ENCODE measurements at places on chromosomes 1 and 21.

DNA sequence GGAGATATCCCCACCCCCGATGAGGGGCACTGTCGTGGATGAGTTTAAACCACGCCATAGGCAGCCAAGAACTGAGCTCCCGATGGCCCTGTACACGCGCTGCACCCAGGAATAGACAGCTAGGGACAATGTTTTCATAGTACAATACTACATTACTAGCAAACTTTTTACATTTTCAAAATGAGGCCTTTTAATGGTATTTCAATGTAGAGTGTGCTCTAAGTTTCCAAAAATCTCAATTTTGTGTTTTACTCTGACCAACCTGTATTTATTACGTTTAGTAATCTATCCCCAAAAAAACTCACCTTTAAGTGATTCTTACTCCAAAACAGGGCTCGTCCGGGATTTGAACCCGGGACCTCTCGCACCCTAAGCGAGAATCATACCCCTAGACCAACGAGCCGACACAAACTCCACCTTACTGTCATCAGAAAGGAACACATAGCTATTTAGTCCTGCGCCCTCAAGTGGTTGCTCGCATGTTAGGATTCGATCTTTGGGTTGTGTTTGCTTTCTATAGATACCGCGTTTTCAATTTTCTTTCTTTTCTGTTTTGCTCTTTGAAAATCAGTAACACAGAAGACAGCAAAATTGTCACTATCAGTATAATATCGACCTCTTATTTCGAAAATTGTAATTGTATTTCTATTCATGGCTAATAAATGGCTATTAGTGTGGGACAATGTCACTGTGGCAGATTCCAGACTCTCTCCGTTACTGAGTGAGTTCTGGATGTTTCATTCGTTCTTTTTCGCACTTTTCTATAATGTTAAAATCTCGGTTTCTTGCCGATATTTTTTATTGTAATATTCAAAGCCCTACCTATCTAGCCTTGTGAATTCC is 6.4 kb upstream of the MPZL1 start:
- peak; percentile 82 for DNase-seq

DNA sequence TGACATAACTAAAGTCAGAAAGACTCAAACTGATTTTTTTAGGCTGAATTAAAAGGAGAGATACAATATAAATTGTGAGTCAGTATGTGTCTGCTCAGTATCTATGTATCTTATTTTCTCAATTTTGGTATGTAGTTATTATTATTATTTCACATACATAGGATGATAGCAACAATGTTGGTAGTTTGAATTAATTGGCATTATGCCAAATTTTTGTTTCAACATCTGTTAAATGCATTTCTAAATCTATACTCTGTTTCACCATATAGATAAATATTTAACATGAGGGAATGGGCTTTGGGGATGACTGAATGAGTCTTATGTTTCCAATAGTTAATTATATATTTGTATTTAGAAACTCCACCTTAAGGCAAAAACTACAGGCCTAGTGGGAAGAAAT is 12.6 kb upstream of the HMCN1 start:
- no peak for DNase-seq

DNA sequence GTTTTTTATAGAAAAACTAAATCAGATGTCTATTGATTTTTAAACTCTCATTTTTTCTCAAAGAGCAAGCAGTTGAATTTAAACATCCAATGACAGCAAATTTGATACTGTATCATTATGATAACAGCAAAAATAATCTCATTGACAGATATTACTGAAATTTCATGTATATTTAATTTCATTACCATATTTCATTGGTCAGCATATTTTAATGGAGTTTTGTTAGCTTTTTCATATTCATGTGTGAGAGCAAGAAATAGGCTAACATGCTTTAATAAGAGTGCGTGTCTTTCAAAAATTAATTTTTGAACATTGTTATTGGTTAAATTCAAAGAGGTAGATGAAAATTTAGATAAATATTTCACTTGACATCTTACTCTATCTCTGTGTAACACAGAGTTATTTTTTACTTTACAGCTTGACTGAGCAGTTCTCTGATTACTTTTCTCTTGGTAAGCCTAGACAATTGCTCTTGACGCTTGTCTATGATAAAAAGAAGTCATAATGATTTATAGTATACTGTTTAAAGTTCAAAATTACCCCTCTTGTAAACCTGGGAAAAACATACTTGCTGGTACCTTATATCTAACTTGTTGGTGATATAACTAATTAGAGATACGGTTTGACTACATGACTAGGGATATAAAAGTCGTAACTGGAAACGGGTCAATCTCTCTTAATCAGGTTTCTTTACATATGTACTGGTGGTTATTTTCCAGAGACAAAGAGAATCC is 732.3 kb upstream of the NCAM2 start:
- no peak for DNase-seq

DNA sequence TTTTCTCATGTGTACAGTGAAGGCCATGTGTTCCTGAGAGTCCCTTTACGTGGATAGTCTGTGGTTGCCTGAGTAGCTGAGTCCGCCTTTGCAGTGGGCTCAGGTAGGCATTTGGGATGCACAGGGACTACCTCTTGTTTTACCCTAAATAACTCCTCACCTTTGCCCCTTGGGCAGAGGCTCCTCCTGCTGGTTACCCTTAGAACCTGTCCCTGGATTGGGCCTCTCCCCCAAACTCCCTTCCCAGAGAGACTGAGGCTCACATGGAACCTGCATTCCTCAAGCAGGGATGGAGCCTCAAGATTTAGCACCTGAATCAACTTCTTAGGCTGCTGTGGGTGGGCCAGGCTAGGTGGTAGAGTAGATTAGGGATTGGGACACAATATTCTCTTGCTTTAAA is 111.7 kb downstream of the FOXD2 start:
- DNase-seq, result no peak

GRCh38 chr1:63821091-63822005 is 47.5 kb downstream of the ROR1 start:
- no peak for DNase-seq

GRCh38 chr1:92563457-92564216 is 76.9 kb upstream of the GFI1 start:
- DNase-seq, result no peak

DNA sequence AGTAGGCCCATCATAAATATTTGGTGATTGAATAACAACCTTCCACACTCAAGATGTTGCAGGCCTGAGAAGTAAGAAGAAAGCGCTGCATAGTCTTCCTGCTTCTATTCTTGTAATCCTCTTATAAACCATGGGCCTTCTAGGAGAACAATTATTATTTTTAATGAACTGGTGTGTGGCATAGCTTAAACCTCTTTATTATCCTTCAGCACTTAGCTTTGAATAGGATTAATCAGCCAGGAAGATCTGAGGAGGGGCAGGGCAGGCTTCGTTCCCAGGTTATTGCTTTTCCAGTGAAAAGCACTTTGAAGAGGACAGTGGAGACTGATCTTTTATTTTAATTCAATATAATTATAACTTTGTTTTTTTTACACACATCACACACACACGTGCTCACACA is 42.3 kb downstream of the KIF26B start:
- DNase-seq, result no peak

- peak; percentile 67 for DNase-seq
Observed at GRCh38 chr1:234322979-234323378, 50.3 kb upstream of the COA6 start.

DNA sequence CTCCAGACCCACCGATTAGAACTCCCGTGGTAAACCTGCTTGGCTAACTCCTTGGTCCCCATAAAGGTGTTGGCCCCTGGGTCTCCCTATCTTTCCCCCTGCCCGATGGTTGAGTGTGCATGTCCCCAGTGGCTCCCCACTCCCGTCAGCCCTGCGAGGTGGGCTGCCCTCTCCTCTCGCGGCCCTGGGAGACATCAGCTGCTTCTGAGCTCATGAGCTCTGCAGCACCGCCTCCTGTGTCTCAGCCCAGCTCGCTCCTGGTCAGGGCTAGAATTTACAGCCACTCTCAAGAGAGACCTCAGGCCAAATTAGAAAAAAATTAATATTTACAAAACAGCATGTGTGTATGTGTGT is 15.9 kb upstream of the ZBTB21 start:
- DNase-seq, result no peak

- no peak for DNase-seq
Observed at GRCh38 chr1:162605225-162605927, 26.9 kb upstream of the DDR2 start.

DNA sequence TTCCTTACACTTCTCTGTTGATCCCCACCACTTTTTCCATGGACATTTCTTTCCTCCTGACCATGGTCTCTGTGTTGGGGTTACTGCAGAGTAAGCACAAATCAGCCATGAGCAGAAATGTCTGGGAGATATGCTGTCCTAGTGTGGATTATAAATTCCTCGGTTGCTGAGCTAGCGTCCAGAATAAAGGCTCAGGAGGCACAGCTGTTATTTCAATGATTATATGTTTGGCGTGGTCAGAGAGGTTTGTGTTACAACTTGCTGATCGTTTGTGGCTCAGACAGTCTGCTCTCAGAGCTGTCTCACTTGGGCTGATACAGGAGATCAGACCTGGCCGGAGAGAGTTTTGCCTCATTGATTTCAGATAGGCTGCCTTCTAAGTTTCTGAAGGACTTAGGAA is 37.5 kb upstream of the LAMC2 start:
- no peak for DNase-seq

GRCh38 chr21:18913914-18914313 is 510.3 kb upstream of the TMPRSS15 start:
- no peak for DNase-seq

- DNase-seq, result no peak
Observed at GRCh38 chr21:43339668-43340067, 87.3 kb downstream of the SIK1 start.

GRCh38 chr1:6517435-6517851 is 26.0 kb upstream of the PLEKHG5 start:
- DNase-seq, result no peak

DNA sequence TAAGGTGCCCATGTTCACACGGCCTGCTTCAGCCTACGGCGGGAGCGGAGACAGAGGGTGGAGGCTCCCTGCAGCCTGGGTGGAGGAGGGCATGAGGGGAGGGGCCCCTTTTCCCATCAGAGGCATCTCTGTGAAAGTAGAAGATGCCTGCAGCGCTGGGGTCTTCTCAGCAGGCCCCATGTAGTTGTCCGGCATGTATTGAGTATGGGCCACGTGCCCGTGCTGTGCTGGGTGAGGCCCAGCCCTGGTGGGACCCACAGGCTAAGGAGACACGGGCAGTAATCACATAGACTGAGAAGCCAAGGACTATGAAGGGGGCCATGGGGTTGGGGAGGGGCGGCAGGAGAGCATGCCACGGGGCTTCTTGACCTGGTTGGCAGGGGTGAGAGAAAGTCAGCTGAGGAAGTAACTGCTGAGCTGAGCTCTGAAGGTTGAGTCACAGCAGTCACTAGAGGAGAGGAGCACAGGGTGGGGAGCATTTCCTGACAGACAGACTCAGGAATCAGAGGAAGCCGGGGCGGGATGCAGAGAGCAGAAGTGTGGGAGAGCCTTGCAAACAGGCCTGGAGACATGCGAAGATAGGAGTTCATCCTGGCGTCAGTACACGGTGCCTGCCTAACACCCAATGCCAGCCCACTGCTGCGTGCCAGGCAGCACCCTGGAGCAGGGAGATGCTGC is 21.6 kb downstream of the PSEN2 start:
- DNase-seq, result no peak

GRCh38 chr1:66240491-66241484 is 293.2 kb upstream of the SGIP1 start:
- no peak for DNase-seq

GRCh38 chr1:234286206-234286605 is 87.0 kb upstream of the COA6 start:
- DNase-seq, result no peak

DNA sequence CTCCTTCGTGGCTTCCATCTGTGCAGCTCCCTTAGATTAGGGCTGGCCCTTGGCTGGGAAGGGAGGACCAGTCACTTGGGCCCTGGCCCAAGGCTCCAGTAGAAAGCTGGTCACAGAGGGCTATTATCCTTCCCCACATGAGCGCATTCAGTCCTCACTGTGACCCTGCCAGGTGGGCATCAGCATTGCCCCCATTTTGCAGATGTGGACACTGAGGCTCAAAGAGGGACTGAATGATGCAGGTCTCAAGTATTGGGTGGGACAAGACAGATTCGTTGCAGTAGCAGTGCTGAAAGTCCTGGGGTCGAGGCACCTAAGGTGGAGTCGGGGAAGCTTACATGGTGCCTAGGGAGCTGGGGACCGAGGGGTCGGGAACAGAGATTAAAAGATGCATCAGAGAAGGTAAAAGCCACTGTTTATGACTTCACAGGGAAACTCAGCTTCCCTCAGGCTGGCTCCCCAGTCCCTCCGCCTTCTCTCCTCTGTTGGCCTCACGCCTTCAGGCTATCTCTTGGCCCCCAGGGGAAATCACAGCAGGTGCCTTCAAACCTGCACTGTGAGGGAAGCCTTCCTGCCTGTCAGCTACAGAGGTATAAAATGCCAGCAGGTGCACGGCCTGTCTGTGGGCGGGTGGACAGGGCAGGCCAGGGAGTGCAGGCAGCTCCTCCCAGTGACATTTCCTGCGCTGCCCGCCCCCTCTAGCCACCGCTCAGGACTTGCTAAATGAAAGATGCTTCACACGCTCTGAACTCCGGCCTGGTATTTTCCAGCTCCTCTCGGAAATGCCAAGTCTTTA is 178.4 kb downstream of the GRIK3 start:
- no peak for DNase-seq

DNA sequence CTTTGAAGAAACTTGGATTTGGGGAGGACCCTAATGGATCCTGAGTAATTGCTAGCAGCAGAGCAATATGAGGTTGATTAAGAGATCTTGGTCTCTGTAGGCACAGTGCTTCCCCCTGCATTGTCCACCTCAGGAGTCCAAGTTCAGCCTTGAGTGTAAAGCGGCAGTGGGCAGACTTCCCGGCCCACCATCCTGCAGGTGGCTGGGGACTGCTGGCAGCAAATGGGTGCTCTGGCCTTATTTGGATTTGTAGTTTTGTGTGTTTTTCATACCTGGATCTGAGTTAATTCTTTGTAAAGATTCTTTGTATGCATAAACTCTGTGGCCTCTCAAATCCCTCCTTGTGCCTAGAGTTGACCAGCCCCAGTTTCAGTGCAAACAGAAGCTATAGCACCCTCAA is 7.6 kb downstream of the BARHL2 start:
- DNase-seq, result no peak

DNA sequence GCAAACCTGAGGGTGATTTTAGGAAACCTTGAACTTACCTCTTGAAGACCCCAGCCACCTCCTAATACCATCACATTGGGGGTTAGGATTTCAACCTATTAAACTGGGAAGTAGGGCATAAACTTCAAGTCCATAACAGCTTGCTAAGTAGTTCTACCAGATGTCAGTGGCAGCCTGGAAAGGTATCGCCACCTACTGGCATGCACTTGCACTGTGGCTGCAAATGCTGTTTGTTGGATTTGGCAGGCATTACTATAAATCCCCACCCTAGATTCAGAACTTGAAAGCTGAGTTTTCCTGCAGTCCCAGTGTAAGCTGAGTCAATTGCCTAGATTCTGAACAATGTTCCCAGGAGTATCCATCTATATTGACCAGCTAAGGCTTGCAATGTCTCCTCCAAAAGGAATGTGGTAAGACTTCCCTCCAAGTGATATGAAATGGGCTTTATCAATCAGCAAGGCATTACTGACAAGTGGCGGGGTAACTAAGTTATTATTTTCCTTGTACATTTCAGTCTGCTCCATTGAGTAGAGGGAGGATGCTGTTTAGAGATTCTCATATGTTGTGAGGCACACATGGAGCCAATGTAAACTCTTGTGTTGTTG is 474.5 kb downstream of the PTPRC start:
- DNase-seq, result peak; percentile 57

Measured in stimulated activated CD4-positive, alpha-beta T cell treated with anti-CD3 and anti-CD28 coated beads, Interleukin-15, amount 100 ng/mL, for 48 hours (primary cell).